Activated CD4-positive, alpha-beta T cell treated with anti-CD3 and anti-CD28 coated beads, Interleukin-2, amount 50 U/mL, for 4 hours (primary cell): ENCODE measurements at places on chromosomes 6 and 20.

DNA sequence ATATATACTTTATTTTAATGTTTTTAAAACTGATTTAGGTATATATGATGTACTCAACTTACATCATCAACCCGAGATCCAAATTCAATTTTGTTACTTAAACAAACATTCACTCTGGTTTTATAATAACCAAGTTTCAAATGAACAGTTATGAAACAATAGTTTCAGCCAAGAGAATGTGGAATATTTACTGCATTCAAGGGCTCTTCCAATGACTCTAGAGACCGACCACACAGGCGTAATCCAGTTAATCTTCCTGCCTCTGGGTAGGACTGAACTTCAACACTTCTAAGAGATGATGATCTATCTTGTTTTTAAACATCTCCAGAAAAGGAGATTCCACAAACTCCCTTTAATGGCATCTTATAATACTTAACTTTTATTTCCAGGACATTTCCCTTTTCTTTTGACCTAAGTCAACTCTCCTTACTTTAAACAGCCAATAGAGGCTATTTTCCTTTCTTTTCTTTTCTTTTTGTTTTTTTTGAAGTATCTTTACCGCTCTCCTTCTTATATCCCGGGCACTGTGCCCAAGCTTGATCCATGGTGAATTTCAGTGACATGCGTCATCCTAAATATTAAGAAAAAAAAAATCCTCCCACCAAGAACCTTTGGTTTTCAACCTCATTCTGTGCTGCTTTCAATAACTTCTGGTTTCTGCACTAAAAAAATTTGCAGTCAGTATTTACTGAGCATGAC lies 110.1 kb downstream of the KIF13A start:
- DNase-seq, result no peak

GRCh38 chr6:170097505-170098427 lies 193.1 kb downstream of the DLL1 start:
- no peak for DNase-seq

GRCh38 chr20:57476084-57476526 lies 48.8 kb downstream of the CTCFL start:
- no peak for DNase-seq

DNA sequence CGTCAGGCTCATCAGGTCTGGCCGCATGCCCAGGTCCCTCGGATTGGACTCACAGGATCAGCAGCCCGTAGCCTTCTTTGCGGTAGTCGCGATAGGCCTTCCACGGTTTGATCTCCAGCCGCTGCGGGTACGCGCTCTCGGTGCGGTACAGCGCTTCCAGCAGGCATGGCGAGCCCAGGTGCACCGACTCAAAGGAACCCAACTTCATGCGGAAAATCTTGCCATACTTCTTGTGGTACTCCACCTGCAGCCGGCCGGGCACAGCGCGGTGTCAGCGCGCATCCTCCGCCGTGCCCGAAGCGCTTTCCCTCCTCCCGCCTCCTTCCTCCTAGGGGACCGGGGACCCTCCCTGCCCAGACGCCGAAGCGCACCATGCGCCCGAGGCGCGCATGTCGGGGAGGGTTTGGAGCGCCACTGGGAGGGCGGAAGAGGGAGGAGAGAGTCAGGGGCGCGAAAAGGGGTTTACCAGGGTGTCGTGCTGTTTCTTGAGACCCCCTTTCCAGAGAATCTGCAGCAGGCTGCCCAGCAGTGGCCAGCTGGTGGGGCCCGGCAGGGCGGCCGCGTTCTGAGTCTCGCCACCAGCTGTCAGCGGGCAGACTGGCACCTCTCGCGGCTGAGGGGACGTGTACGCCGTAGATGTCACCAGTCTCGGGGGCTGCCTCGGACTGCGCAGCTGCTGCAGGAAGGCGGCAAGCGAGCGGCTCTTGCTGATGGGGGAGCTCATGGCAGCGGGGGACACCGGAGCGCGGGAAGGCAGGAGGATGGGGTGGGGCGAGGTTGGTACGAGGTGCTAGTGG lies 732 bp downstream of the CYP24A1 start:
- DNase-seq, result no peak

DNA sequence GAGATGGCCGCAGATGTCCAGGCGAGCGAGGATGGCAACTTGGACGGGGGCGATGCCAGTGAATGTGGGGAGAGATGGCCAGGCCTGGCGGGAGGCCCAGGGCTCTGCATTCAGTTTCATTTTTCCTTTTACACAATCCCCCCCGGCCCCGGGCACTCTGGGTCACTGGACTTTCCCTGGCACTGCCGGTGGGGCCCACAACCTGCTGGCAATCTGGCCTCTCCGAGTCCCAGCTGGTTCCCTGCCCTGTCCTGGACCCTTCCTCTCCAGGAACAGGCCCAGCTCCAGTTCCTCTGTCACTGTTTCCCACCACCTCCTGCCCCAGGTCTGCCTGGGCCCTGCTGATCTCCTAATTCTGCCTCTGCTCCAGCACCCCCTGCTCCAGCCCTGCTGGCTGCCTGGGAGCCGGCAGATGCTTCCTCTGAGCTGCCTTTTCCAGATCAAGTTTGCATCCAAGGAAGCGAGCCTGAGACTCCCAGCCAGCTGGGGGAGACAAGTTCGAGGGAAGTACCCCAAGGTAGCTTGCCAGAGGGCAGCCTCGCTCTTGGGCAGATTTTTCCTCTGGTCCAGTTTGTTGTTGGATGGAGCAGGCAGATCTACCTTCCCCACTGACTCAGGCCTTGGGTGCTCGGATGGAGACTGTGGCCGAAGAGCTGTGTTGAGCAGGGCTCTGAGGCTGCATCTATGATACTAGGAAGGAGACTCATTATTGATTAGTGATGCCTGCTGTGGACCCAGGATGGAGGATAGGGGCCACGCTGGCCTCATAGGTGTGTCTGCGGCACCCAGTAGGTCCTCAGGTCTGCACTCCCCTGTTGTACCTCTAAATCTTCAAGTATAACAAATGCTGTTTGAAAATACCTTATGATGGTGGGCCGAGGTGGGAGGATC lies 83.2 kb downstream of the CEBPB start:
- no peak for DNase-seq

DNA sequence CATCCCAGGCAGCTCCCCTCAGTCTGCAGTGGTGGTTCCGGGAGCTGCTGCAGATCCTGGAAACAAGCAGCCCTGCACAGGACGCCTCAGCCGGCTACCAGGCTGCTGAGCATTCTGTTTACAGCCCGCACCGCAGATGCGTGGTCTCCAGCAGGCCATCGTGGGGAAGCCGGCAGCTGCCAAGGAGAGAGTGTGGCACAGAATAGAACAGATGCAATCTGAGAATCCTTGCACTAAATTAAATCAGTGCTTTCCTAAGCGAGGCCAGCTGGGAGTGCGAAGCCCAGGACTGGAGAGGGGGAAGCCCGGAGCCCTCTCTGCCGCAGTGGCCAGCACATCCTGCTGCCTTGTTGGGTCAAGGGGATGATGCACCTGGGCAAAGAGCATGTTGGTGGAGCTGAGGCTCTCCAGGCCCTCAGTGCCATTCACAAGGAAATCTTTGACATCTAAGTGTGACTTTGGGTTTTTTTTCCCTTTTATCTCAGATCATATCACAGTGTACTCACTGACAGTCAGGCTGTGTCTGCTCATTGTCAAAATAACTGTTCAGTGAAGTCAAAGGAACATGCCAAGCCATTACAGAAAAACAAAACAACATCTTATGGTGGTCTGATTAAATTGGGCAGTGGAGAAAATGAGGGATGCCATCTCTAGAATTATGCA lies 118.1 kb downstream of the SYNDIG1 start:
- no peak for DNase-seq

- DNase-seq, result no peak
Observed at GRCh38 chr6:753486-753885, 60.5 kb upstream of the EXOC2 start.

DNA sequence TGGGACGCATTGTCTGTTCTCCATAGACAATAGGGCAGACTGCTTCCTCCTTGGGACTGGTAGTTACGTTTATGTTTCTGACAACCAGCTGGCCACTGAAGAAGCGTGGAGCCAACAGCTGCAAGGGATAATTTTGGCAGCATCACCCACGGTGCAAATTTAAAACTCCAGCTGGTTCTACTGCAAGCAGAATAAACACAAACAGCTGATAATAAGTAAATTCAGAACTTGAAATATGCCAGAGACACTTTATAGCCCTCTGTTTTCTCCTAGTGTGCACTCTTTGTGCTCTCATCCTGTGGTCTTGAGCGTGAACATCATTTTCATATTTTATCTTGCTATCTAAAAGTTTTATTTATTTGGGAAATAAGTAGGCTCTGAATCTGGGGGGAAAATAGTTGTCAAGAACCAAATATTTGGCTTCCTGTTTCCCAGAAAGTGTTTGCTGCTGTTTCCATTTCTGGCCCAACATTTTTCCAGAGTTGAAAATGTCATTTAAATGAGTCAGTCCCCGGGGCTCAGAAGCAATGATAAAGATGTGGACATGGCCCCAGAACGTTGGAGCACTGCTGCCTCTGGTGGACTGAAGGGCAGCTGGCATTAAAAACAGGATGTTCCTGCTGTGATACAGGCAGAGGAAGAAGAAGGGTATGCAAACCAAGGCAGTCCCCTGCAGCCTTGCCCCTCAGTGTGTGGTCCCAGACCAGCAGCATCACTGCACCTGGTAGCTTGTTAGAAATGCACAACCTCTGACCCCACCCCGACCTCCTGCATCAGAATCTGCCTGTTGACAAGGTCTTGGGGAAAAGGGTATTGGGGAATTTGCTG lies 12.5 kb upstream of the THBD start:
- DNase-seq, result no peak

DNA sequence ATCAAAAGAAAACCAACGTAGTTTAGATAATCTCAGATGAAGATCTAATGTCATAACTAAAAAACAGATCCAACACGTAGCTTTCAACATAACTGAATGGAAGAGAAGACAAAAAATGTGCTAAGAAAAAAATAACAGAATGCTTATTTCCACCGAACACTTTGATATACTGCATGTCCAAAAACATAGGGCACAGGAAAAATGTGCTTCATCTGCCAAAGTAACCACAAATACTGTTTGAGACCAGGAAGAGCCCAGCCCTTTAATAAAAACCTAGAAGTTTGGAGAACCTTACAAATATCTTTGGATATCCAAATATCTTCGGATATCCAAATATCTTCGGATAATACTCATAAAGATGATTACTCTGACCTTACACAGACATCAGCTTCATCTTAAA lies 19.8 kb downstream of the LAMA4 start:
- DNase-seq, result no peak

DNA sequence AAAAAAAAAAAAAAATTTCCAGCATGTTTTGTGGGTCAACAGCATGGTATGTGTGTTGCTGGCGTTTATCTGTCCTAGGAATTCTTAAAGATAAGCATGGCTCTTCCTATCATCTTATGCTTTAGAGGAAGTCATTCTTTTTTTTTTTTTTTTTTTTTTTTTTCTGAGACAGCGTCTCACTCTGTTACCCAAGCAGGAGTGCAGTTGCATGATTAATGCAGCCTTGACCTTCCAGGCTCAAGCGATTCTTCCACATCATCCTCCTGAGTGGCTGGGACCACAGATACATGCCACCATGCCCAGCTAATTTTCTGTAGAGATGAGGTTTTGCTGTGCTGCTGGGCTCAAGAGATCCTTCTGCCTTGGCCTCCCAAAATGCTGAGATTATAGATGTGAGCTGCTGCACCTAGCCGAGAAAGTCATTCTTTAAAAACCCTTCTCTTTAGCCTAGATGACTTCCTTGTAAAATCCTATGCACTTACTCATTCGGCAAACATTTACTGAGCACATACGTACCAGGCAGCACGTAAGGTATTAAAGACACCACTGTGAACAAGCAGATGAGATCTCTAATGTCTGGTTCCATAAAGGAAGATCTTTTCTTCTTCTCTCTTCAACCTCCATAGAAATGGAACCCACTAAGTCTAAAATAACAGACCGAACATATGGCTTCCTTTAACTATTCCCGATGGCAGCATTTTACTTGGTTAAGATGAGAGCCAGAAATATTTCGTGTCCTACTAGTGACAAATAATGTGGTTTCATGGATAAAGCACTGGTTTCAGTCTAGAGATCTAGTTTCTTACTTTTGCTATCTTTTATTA lies 122.4 kb downstream of the RIN2 start:
- DNase-seq, result no peak

DNA sequence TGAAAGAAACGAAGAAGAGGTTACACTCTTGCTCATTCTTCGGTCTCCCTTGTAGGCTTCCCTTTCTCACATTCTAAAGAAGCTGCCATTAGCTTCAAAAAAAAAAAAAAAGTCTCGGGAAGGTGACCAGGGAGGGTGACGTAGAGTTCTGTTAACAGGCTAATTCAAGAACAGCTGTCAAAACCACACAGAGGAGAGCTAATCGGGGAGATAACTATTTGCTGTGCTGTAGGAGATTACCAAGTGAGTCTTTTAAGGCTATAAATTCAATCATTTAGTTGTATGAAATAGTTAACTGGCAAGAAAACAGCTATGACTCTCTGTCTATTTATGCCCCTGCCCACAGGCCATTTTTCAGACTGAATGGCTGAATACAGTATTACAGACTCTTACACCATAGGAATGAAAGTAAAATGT lies 256.8 kb downstream of the SYNE1 start:
- DNase-seq, result no peak
